ENCODE measurements at places on chromosomes 13 and 19.

DNA sequence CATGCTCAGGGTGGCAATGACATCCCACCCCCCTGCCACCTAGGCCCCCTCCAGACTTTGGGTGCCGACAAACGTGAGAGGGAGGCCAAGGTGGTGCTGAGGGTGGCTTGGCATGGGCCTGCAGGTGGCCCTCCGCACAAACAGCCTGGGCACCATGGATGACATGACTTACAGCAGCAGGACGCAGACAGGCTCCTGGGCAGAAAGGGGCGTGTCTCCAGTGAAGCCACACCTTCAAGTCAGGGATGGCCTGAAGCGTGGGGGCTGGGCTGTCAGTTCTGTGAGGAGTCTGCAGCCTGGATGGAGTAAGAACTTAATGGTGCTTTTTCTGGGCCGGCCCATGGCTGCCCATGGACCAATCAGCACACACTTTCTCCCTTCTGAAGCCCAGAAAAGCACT lies 25.3 kb downstream of the POMP start:
- DNase-seq, result no peak

- no peak for DNase-seq
Observed at GRCh38 chr13:79591493-79591892, 110.5 kb downstream of the NDFIP2 start.

DNA sequence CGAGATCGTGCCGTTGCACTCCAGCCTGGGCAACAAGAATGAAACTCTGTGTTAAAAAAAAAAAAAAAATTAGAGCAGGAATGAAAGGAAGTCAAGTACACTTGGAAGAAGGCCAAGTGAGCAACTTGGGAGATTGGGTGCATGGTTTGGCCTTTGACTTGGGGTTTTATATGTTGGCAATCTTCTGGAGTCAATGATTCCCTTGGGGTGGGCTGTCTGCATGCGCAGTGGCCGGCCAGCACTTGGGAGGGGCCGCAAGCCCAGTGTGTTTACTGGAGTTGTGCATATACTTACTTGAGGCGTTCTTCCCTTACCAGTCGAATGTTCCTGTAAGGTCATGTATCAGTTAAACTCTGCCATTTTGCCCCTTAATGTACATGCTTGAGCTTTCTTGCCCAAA lies 103.9 kb downstream of the FAM216B start:
- DNase-seq, result no peak

- DNase-seq, result no peak
Observed at GRCh38 chr13:68050761-68051160, 820.6 kb upstream of the PCDH9 start.

DNA sequence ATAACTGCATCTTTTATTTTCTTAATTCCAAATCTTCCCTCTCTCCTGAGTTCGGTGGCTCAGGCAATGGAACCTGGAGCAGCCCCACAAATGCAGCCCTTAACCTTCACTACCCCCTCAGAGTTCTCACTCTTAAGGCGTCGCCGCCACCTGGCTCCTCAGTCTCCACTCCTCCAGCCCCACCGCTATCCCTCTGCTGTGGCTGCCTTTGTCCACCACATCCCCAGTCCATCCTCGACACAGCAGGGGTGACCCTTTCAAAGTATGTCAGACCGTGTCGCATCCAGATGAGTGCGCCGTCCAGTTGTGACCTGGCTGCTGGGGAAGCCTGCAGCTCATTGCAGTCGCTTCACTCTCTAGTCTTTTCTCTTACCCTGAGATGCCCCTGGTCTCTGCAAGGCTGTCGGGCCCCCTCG lies 1.0 kb downstream of the SPPL2B start:
- DNase-seq, result no peak

Data from activated T-helper 1 cell treated with Interleukin-2 at 50 U/mL for 16 hours (primary cell).